ENCODE measurements at places on chromosomes 2 and 18.

GRCh38 chr2:240685771-240686371, 3.2 kb upstream of the AQP12B start:
- no peak for DNase-seq

DNA sequence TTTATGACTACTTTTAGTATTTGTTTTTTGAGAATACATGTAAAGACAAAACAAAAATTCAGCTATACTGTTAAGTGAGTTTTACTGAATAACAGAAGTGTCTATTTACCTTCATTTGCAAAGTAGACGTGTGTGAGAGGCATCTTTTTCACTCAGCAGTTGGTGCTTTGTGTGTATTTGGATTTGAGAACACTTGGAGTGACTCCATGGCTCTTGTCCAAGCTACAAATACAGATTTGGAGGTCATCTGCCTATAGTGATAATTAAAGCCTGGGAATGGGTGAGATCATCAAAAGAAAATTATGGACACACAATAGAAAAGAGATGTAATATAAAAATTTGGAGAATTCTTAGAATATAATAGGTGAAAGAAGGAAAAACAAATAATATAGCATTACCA, 6.2 kb downstream of the NAB1 start:
- DNase-seq, result no peak

GRCh38 chr18:59752666-59753065, 55.4 kb upstream of the CCBE1 start:
- peak; percentile 33 for DNase-seq

DNA sequence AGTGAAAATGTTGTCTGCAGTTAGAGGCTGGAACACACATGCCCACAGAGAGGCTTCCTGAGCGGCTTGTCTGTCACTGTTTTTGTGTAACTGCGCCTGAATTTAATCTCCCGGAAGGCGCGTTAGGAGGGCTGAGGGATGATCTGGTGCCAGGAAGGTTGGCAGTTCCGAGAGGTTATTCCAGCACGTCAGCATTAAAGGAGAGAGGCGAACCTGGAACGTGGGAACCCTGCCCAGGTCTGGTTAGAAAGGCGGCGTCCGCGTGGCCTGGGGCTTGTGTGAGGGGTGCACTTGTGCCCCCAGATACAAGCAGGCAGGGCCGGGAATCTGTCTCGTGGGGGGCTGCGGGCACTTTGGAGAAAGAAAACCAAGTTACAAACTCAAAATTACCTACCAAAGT, 75.3 kb downstream of the NFATC1 start:
- no peak for DNase-seq

- no peak for DNase-seq
Observed at GRCh38 chr18:46755315-46756024, 1.4 kb downstream of the ST8SIA5 start.

DNA sequence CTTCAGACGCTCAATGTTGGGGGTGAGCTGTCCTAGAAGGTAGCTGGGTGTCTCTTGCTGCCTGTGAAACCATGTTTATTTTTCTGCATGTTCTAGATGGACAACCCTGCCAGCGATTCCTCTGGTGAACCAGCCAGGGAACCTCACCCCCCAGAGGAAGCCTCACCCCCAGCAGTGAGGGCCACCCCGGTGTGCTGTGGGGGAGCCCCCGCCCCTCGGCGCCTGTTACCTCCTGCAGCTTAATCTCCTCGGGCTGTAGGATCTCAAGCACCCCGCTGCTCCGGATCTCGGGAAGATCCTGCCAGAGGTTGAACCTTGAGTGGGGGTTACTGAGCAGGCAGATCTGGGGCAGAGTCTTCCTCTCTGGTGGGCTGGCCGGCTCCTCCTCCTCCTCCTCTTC, 50.0 kb downstream of the SNORC start:
- DNase-seq, result no peak

DNA sequence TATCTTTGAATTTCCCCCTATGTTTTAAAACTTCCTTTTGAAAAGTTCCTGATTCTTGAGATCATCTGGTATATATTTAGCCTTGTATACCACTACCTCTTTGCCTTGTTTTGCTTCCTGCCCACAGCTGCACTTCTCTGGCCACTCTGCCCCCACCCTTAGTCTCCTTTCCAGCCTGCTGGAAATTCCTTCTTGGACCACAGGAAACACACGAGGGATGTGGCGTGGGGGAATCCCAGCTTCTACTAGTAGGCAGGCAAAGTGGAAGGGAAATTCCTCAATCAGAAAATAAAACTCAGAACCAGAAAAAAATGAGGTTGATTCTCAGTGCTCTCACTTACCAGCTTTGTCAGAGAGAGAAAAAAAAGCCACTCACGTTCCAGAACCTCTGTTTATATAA, 13.4 kb downstream of the IL18RAP start:
- DNase-seq, result peak; percentile 19

GRCh38 chr18:12518326-12518725, 110.6 kb downstream of the PRELID3A start:
- peak; percentile 59 for DNase-seq

- DNase-seq, result no peak
Observed at GRCh38 chr2:54885891-54886290, 162.4 kb downstream of the EML6 start.

DNA sequence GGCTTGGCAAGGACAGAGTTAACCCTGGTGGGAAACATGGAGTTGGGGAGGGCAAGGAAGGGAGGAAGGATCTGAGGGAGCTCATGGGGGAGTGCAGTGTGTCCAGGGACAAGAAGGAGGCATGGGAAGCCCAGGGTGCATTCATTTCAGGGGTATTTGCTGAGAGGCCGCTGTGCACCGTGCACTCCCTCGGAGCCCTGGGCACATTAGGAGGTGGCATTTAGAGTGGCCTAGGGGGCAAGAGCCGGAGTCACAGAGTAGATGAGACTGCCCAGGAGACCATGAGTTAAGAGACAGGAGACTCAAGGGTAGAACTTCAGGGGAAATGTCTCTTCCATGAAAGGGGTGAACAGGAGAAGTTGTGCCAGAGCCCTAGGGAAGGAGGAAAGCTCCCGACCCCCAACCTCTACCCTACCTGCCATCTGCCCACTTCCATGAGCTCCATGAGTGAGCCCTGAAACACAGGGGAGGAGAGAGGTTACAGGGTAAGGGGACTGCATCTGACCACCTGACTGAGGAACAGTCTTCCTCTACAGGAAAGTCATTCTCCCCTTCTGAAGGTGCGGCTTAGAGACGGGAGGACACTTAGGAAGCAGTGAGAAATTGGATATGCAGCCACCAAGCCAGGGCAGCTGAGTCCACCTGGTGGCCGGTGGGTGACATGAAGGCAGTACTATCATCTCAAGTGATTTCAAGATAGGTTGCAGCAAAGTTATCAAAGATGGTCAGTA, 58.5 kb upstream of the COPS8 start:
- DNase-seq, result peak; percentile 86

GRCh38 chr2:149470046-149470445, 117.5 kb downstream of the MMADHC start:
- DNase-seq, result no peak

DNA sequence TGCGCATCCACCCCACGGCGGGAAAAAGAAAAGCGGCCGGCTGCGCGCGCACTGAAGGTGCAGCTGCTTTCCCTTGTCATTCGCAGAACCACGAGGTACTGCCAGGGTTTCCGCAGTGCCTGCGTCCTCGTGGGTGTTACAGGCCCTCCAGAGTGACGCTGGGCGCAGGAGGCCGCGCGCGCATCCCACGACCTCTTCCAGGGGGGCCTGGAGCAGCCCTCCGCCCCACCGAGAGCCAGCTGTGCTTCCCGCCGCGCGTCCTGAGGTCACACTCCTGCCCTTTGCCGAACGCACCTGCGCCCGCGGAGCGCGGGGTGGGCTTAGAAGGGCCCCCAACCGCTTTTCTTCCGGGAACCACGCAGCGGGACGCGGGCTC, 378 bp upstream of the IAH1 start:
- DNase-seq, result peak; percentile 32

DNA sequence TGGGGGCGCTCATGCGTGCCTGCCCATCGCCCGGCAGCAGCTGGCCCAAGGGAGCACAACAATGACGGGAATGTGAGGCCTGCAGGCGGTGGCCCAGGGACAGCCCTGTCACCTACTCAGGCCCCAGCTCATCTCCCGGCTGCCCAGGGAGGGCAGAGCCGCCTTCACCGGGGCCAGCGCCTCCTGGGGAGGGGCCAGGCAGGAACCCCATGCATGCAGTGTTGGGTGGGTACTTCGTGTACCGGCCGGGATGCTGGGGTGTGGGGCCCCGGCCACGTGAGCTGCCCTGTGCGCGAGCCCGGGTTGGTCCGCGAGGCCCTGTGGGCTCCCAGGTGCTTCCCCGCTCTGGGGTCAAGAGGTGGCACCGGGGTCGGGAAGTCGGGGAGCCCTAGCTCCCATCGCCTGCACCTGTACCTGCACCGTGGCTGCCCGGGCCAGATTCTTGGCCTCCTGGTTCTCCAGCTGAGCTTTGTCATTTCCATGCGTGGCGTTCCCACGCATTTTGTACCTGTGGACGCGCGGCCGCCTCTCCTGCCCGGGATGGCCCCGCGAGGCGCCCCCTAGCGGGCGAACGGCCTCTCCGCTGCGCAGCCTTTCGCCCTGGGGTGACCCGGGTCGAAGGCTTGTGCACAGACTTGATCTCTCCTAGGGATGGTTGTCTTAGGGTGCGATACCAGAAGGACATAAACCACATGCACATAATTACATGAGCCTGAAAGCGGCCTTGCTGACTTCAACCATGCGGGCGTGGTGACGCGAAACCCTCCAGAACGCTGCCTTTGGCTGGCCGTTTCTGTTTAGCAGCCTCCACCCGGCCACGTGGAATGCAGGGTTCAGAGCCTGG, 950 bp downstream of the KLHL30 start:
- no peak for DNase-seq

- DNase-seq, result peak; percentile 24
Observed at GRCh38 chr2:215573496-215573895, 137.6 kb upstream of the FN1 start.

DNA sequence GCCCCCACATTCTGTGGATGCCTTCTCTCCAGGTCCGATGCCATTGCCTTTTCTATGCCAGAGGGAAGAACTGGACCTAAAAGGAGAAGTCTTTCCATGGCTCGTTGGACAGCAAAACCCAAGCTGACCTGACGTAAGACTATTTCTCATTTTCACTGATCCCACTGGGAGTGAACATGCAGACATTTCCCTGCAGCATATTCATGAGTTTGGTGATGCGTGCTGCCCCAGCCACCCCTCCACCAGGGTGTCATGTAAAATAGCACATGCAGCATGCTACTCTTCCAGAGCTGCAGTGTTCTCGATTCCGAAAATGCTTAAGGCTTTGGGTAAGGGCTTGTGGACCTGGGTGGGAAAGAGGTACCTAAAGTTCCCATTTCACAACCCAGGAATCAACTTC, 221.2 kb downstream of the UXS1 start:
- DNase-seq, result no peak

DNA sequence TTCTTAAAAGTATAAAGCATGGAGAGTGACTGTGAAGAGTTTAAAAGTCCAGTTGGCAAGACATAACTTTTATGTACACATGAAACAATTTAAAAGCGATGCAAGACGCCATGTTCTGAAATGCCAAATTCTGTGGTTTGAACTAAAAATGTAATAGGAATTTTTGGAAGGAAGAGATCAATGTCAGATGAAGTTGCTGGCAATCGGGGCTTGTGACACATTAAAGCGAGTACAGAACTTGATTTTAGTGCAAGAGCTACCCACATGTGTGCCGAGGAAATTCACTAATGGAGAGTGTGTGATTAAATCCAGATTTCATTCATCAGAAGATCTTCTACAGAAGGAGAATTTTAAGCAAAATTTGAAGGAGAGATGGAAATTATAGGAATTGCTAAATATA, 220.2 kb upstream of the CCDC68 start:
- peak; percentile 5 for DNase-seq

GRCh38 chr2:46548103-46548486, 68.7 kb downstream of the TMEM247 start:
- DNase-seq, result no peak

GRCh38 chr2:40213071-40213470, 238.8 kb downstream of the SLC8A1 start:
- peak; percentile 63 for DNase-seq

- DNase-seq, result peak; percentile 22
Observed at GRCh38 chr18:74774486-74774885, 176.8 kb downstream of the ZNF407 start.

GRCh38 chr18:45398448-45398847, 216.8 kb upstream of the SLC14A2 start:
- no peak for DNase-seq
